ENCODE measurements at places on chromosomes 11 and 22. TPM values are rescaled to one million over a fixed set of nuclear protein-coding genes. Genes with fewer than 3 reads are reported as not detected.

DNA sequence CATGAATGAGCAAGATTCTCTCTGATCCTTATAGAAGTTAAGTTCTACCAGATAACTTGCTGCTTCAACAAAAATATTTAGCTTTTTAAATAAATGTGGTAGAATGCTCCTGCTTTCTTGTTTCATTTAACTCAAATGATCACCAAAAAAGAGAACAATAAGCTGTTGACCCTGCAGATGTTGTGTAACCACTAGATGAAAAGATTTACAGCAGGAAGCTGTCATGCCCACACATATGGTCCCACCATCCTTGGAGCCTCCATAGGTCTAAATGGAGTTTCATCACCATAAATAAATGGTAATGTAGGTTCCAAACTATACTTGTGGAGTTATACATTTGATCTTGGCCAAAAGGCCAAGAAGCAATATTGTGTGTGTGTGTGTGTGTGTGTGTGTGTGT lies 118.8 kb downstream of the RRAS2 start:
- peaks cover 1% of the 10 kb centered on the region for H3K4me1 ChIP-seq
- no peak overlapping the region for H3K4me3 ChIP-seq
- DNase-seq = no peak
- peaks cover under 1% of the 10 kb centered on the region for H3K27me3 ChIP-seq

GRCh38 chr11:11230802-11231562 lies 122.1 kb downstream of the CSNK2A3 start:
- H3K27ac ChIP-seq = no peak overlapping the region
- H3K36me3 ChIP-seq = peaks cover 6% of the 10 kb centered on the region
- no peak for DNase-seq
- peaks cover 26% of the 10 kb centered on the region for H3K27me3 ChIP-seq
- H3K4me1 ChIP-seq = peaks cover 2% of the 10 kb centered on the region
- H3K4me3 ChIP-seq = no peak overlapping the region

DNA sequence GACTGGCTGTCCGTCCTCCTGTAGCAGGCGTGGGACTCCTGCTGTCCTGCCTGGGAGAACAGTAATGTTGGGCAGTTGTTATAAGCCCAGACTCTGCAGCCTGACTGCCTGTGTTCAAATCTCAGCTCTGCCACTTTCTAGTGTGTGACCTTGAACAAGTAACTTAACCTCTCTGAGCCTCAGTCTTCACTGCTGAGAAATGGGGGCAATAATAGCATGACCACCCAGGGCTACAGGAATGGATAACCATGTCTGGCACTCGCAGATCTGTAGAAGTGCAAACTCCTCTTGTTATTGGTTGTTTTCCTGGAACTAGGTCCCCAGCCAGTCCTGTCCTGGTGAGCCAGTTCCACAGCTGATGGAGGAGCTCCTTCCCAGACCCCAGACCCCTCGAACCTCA lies 69.7 kb downstream of the TP53I11 start:
- H3K27me3 ChIP-seq = no peaks in the 10 kb centered on the region
- no peak overlapping the region for H3K27ac ChIP-seq
- no peak for DNase-seq
- no peaks in the 10 kb centered on the region for H3K36me3 ChIP-seq
- no peaks in the 10 kb centered on the region for H3K4me1 ChIP-seq
- no peak overlapping the region for H3K4me3 ChIP-seq

- no peak overlapping the region for H3K27ac ChIP-seq
- H3K4me3 ChIP-seq = no peak overlapping the region
- DNase-seq = no peak
- no peaks in the 10 kb centered on the region for H3K27me3 ChIP-seq
- H3K4me1 ChIP-seq = peaks cover 8% of the 10 kb centered on the region
These were observed 8.4 kb downstream of the PPME1 start for GRCh38 chr11:74179234-74180052.

- H3K4me1 ChIP-seq = peaks cover 83% of the 10 kb centered on the region
- H3K4me3 ChIP-seq = peak overlapping the region; percentile 28
- H3K27ac ChIP-seq = peak overlapping the region; percentile 86
- H3K27me3 ChIP-seq = no peaks in the 10 kb centered on the region
- H3K36me3 ChIP-seq = no peaks in the 10 kb centered on the region
These were observed 11.3 kb upstream of the CXCR5 start for GRCh38 chr11:118872403-118872821.

Gene LRRC4C
- not detected for total RNA-seq

DNA sequence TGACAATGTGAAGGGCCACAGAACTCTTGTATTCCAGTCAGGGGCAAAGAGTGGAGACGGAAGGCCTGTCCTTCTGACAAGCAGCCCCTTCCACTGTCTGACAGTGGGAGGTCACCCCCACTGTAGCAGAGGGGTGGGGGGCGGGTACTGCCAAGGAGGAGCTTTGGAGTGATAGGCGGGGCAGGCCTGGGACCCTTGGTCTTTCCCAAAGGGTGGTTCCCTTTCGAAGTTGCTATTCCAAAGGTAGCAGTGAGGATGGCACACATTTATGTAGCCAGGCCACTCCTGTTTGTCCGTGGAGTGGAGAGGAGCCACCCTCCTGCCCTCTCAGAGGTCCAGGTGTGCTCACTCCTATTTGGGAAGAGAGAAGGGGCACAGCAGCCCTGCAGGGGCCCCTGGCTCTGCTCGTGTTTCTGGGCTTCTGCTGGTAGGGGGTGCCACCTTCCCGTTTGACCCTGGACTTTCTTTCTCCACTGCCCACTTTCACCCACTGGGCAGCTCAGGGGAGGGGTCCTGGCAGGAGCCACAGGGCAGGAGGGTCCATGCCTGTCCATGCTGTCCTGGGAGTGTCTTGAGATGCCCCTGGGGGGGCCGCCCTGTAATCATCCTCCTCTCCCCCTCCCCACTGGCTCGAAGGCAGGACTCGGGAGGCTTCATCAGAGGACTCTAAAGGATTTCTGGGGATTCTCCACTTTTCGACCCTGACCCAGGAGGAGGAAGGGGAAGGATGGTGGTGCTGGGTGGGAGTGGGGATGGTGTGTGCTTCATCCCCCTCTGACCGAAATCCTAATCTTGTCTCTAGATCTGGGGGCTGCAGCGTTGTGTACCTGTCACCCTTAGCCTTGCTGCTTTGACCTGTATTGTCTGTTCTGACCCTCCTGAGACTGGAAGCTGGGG lies 994 bp downstream of the TAGLN start:
- no peak overlapping the region for H3K27ac ChIP-seq
- DNase-seq = no peak
- H3K27me3 ChIP-seq = no peaks in the 10 kb centered on the region
- H3K4me3 ChIP-seq = no peak overlapping the region
- H3K36me3 ChIP-seq = no peaks in the 10 kb centered on the region
- H3K4me1 ChIP-seq = peaks cover 4% of the 10 kb centered on the region

- no peaks in the 10 kb centered on the region for H3K4me1 ChIP-seq
- no peaks in the 10 kb centered on the region for H3K36me3 ChIP-seq
- H3K27ac ChIP-seq = no peak overlapping the region
- no peak overlapping the region for H3K4me3 ChIP-seq
These were observed 147.0 kb upstream of the NTM start for GRCh38 chr11:131223198-131223991.

Gene CHEK1
- 2.0 TPM for total RNA-seq

Gene LGR4
- total RNA-seq = 1.3 TPM

- H3K4me1 ChIP-seq = no peaks in the 10 kb centered on the region
- H3K27me3 ChIP-seq = no peaks in the 10 kb centered on the region
- DNase-seq = no peak
- peaks cover 4% of the 10 kb centered on the region for H3K36me3 ChIP-seq
- no peak overlapping the region for H3K4me3 ChIP-seq
These were observed 435.3 kb downstream of the NELL1 start for GRCh38 chr11:21104641-21105040.

Gene PGAP2
- total RNA-seq = 23.1 TPM

GRCh38 chr22:38835888-38836301 lies 7.9 kb downstream of the NPTXR start:
- H3K4me1 ChIP-seq = peaks cover 6% of the 10 kb centered on the region
- H3K4me3 ChIP-seq = no peak overlapping the region

Gene CLTCL1
- total RNA-seq = 1.4 TPM

GRCh38 chr22:44845796-44846720 lies 93.7 kb downstream of the ARHGAP8 start:
- H3K4me1 ChIP-seq = no peaks in the 10 kb centered on the region
- no peaks in the 10 kb centered on the region for H3K36me3 ChIP-seq
- H3K27me3 ChIP-seq = peaks cover 9% of the 10 kb centered on the region
- no peak overlapping the region for H3K4me3 ChIP-seq

Gene CARNS1
- 21.2 TPM for total RNA-seq

Gene DGCR6
- total RNA-seq = 7.2 TPM

DNA sequence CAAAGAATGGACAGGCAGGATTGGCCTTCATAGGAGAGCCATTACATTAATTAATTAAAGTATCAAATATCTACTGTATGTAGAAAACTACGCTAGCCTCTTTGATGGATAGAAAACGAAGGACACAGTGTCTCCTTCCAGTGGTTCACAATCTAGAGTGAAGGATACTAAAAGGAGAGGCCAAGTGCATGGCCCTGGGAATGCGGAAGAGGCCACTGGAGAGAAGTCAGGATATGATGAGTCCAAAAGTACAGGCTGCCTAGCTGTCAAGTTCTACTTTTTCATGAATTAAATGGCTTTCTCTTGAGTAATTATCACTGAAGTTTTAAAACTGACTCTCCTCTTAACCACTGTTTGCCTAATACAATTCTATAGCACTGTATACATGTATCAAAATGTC lies 41.9 kb downstream of the ATG16L2 start:
- peaks cover 9% of the 10 kb centered on the region for H3K36me3 ChIP-seq
- no peak for DNase-seq
- H3K27ac ChIP-seq = no peak overlapping the region
- peaks cover 9% of the 10 kb centered on the region for H3K4me1 ChIP-seq
- no peak overlapping the region for H3K4me3 ChIP-seq
- no peaks in the 10 kb centered on the region for H3K27me3 ChIP-seq

Gene DRD4
- total RNA-seq = 1.2 TPM

DNA sequence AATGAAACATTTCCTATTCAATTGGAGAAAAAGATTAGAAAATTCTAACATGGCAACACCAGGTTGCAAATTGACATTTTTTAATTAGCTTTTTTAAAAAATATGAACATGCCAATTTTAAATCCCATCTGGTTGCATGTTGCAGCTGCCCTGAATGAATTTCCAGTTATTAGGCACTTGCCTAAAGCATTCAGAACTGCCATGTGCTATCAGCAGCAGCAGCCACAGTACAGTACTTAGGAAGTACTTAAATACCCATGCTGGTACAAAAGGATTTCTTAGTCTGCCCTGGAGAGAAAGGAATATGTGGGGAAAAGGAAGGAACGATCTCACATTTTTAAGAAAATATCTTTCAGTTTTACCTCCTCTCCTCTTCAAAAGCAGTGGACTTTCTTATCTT lies 46.2 kb downstream of the FAM168A start:
- H3K4me3 ChIP-seq = no peak overlapping the region
- H3K27me3 ChIP-seq = no peaks in the 10 kb centered on the region
- H3K4me1 ChIP-seq = peaks cover 31% of the 10 kb centered on the region
- no peak for DNase-seq

Gene CD6
- 384 TPM for total RNA-seq

Gene C11orf87
- not detected for total RNA-seq

DNA sequence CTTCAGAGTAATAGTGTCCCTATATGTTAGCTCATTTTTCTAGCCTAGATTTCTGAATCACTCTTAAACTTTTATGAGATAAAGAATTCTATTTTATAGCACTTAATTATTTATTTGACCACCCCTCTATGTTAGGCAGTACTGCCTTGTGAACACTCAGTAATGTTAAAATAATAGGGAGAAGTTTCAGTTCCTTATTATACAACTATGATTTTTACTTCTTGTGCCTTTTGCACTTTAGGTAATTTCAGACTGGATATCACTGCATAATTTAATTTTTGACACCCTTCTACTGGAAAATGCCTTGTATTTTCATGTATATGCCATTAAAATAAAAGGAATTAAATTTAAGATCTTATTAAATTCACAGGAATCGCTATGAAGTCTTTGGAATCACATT lies 3.1 kb downstream of the BCO2 start:
- peaks cover 30% of the 10 kb centered on the region for H3K4me1 ChIP-seq
- H3K27me3 ChIP-seq = peaks cover 30% of the 10 kb centered on the region
- H3K36me3 ChIP-seq = peaks cover 4% of the 10 kb centered on the region
- H3K4me3 ChIP-seq = no peak overlapping the region
- no peak for DNase-seq

Gene OOSP2
- total RNA-seq = not detected

GRCh38 chr11:111562692-111563389 lies 22.3 kb downstream of the LAYN start:
- no peak for DNase-seq
- no peaks in the 10 kb centered on the region for H3K4me1 ChIP-seq
- H3K36me3 ChIP-seq = no peaks in the 10 kb centered on the region
- no peak overlapping the region for H3K4me3 ChIP-seq
- no peaks in the 10 kb centered on the region for H3K27me3 ChIP-seq

- DNase-seq = no peak
- H3K36me3 ChIP-seq = no peaks in the 10 kb centered on the region
- no peaks in the 10 kb centered on the region for H3K4me1 ChIP-seq
- no peaks in the 10 kb centered on the region for H3K27me3 ChIP-seq
- H3K4me3 ChIP-seq = no peak overlapping the region
- no peak overlapping the region for H3K27ac ChIP-seq
These were observed 352.7 kb upstream of the MPPED2 start for GRCh38 chr11:30938810-30939209.

GRCh38 chr11:6681505-6681904 lies 1.6 kb downstream of the MRPL17 start:
- peaks cover 36% of the 10 kb centered on the region for H3K4me1 ChIP-seq
- H3K27me3 ChIP-seq = no peaks in the 10 kb centered on the region
- H3K4me3 ChIP-seq = peak overlapping the region; percentile 99
- DNase-seq = no peak
- peaks cover 3% of the 10 kb centered on the region for H3K36me3 ChIP-seq

Gene FOLH1
- not detected for total RNA-seq

GRCh38 chr11:90500922-90501568 lies 278.2 kb upstream of the CHORDC1 start:
- H3K4me1 ChIP-seq = no peaks in the 10 kb centered on the region
- H3K36me3 ChIP-seq = no peaks in the 10 kb centered on the region
- no peaks in the 10 kb centered on the region for H3K27me3 ChIP-seq
- H3K4me3 ChIP-seq = no peak overlapping the region

DNA sequence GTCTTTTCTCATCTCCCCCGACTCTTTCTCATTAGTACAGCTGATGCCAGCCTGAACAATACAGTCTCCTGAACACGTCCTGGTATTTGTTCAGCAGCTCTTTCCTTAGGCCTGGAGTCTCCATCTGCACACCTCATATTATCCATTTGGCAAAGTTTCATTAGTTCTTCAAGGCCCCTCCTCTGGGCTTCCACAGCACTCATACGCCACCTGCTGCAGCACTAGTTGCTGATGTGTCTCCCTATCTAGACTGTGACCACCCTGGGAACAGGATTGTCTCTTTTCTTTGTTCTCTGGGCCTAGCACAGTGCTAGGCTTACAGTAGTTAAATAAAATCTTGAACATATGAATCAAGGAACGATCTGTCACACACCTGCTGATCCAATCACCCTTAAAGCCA lies 17.2 kb downstream of the DCHS1 start:
- H3K27ac ChIP-seq = no peak overlapping the region
- H3K27me3 ChIP-seq = no peaks in the 10 kb centered on the region
- H3K4me1 ChIP-seq = peaks cover 8% of the 10 kb centered on the region

DNA sequence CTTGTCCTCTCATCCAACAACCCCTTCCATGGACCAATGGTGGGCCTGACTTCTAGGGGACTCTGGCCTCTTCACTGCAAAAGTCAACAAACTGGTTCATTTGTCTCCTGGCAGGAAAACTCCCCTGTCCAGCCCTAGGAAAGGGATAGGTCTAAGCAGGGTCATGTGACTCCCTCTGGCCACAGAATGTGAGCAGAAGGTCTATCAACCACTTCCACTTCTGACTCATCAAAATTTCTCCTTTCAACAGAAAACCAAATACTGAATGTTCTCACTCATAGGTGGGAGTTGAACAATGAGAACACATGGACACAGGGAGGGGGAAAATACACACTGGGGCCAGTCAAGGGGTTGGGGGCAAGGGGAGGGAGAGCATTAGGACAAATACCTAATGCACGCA lies 1.3 kb upstream of the ISX start:
- no peaks in the 10 kb centered on the region for H3K36me3 ChIP-seq
- no peak for DNase-seq
- H3K4me1 ChIP-seq = no peaks in the 10 kb centered on the region
- H3K27ac ChIP-seq = no peak overlapping the region
- peaks cover 10% of the 10 kb centered on the region for H3K27me3 ChIP-seq

Data from naive thymus-derived CD8-positive, alpha-beta T cell (primary cell).